Stimulated activated CD8-positive, alpha-beta memory T cell treated with anti-CD3 and anti-CD28 coated beads, Interleukin-12 subunit alpha, Interleukin-12 subunit beta, amount 100 ng/mL, for 4 hours (primary cell): ENCODE measurements at places on chromosomes 4 and X.

DNA sequence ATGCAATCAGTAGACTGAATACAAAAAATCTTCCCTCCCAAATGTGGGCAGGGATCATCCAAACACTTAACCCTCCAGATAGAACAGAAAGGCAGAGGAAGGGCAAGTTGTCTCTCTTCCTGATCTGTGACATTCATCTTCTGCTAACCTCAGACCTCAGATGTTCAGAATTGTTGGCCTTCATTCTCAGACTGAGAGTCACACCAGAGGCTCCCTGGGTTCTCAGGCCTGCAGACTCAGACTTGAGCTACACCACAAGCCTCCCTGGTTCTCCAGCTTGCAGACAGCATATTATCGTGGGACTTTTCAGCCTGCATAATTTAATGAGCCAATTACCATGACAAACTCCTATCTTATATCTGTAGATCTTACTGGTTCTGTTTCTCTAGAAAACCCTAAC, 1471.6 kb upstream of the ADGRL3 start:
- DNase-seq: no peak

GRCh38 chrX:17820100-17820499, 41.0 kb downstream of the RAI2 start:
- DNase-seq: no peak

GRCh38 chr4:161356351-161356750, 807.4 kb downstream of the FSTL5 start:
- no peak for DNase-seq

- DNase-seq: no peak
Observed at GRCh38 chr4:80062527-80062926, 10.5 kb downstream of the ANTXR2 start.

DNA sequence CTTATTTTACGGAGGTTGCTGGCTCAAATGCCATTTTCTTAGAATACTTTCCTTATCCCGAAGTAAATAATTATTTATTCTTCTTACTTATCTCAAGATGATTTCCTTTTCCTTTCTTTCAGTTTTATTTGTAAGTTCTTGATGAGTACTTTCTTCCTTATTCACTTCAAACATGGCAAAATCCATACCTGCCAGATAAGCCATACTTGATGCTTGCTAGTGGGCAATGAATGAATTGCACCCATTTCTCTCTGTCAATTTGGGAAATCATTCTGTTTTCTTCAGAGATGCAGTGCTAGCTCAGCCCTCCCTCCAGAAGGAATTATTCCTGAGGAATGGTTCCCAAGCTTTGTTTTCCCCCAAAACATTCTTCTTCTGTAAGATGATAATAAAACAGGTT, 598.3 kb downstream of the SPRY1 start:
- no peak for DNase-seq

DNA sequence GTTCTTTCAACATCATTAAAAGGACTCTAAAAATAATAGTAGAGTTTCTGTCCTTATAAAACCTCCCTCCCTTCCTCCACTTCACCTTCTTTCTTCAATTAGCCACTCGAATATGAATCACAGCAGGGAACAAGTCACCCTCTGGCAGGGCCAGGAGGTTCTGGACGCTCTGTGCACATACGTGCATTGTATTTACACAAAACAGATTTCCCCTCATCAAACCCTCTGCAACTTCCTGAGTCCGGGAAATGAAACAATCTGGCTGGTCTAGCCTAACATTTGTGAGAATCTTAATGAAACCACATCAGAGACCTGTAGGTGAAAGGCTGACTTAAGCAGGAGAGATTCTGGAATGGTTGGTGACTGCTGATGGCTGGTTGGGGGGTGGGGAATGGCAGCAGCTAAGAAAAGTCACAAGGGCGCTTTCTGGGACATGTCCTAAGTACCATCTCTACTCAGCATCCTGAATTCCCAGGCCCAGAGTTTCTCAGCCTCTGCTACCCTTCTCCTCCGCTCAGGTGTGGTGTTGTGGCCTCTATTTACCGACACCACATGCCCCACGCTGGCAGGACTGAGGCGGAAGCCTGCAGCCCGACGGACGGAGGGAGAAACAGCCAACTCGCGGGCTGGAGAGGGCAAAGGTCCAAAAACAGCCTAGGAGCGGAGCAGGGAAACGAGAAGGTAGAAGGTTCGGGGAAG, 1.0 kb downstream of the ZDHHC9 start:
- DNase-seq: no peak

- DNase-seq: no peak
Observed at GRCh38 chrX:134692233-134692632, 34.0 kb upstream of the PLAC1 start.

GRCh38 chr4:116546759-116547158, 538.6 kb downstream of the TRAM1L1 start:
- DNase-seq: no peak

- no peak for DNase-seq
Observed at GRCh38 chr4:74009307-74009706, 10.8 kb upstream of the CXCL5 start.

DNA sequence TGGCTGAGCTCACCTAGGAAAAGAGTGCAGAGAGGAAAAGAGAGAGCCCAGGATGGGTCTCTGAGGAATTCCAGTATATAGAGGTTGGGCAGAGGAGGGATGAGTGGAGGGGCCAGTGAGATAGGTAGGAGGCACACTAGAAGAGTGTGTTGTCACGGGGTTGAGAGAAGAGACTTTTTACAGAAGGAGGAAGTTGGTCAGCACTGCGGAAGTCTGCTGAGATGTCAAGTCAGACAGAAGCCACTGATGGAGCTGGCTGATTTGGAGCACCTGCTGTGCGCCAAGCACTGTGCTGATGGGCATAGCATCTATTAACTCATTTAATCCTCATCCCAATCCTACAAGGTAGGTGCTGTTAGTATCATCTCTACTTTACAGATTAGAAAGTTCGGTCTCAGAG, 60.4 kb downstream of the EFNB1 start:
- no peak for DNase-seq

DNA sequence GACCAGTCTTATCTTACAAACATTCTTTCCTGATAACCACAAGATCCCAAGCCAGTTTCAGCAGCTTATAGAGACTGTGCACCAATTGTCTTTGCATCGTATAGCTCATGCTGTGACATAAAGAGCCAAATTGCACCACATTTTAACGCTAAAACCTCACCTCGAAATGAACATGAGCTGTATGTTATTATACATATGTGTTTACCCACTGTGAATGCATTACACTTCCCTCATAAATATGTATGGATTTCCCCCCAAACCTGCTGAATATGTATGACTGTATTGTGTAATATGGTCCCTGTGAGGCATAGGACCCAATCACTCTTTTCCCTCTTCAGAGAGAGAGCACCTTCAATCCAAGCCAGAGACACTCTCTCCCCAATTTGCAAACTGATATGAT, 692.4 kb downstream of the NLGN4X start:
- no peak for DNase-seq

- DNase-seq: no peak
Observed at GRCh38 chr4:52994567-52994966, 132.4 kb downstream of the RASL11B start.

DNA sequence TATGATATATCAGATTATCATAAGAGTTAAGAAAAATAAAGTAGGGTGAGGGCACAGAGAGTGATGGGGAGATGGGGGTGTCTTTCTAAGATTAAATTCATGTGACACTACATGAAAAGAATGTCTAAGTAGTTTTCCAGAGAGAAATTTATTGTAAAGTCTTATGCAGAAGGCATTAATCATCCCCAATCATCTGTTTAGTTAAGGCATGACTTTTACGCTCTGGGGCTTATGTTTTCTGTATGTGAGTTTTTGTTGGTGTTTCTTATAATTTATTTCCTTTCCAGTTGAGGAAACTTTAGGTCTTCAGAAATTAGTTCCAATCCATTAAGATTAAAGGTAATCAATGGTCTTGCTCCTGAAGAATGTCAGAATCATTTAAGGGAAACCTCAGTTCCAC, 383.0 kb upstream of the GALNT7 start:
- DNase-seq: no peak
